CD4-positive, alpha-beta T cell treated with Interleukin-17A for 1 hour (primary cell): ENCODE measurements at places on chromosomes 3 and 15.

DNA sequence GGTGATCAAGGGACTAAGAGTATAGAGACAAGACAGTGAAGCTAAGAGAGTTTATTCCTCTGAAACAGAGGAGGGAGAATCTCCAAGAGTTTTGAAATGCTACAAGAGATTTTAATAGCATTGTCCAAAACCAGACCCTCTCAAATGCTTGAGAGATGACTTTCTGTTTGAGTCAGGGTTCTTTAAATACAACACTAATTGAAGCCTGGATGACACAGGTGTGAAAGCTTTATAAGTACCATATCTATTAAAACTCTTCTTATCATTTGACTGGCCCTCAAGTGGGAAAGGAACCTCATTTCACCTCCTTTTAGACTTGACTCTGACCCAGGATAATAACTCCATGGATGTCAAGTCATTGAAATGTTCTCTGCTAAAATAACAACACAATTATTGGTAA, 5.6 kb downstream of the COL8A1 start:
- no peak for DNase-seq

DNA sequence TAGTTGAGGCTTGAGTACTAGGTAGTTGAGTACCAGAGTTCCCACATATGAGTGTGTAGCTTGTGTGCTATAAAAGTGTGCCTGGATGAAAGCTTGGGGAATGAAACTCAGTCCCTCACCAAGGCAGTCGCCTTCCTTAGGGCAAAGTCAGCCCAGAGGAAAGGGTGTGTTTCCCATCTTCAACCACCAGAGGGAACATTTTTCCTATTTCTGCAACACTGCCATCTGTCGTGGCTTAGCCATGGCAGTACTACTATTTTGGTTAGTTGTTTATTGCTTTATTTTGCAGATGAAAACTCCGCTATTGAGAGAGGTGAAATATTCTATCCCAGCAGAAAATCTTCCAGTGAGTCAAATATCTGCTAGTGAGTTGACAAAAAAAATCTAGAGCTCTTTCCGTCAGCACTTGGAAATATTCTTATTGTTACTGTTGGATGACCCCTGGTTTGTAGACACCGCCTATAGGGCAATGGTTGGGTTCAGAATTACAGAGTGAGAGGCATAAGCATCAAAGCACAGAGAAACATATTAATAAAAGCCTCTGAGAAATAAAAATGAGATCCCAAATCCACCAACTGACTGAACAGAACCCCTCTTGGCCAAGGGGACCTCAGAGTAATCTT, 239.9 kb downstream of the CPNE4 start:
- peak; percentile 41 for DNase-seq

GRCh38 chr3:39025222-39025970, 26.3 kb downstream of the SCN11A start:
- no peak for DNase-seq

- DNase-seq = no peak
These were observed 22.3 kb upstream of the BMF start for GRCh38 chr15:40130799-40131502.

DNA sequence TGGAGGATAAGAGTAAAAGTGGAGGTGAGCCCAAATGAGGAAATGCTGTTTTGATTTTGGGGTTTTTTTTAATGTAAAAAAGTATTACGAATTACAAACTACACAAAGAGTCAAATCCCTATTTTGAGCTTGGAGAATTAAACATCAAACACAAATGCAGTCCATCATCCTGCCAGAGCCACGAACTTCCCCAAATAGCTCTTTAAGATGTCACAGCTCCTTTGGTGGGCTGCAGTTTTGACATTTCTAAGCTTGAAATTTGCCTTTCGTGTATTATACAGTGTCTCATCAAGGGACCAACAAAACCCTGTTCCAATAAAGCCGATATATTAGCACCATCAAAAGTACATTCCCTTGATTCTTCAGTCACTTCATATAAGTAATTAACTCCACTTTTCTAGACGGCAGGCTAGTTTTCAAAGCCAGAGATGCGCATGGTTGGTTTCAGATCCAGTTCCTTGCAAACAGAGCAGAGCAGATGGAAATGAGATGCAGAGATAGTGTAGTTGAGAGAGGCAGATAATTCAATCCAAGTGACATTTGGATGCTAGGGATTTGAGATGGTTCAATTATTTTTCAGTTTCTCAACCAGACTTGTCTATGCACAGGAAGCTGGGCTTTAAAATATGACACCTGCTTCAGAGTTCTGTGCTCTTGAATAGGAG, 580.9 kb downstream of the EDEM1 start:
- no peak for DNase-seq

DNA sequence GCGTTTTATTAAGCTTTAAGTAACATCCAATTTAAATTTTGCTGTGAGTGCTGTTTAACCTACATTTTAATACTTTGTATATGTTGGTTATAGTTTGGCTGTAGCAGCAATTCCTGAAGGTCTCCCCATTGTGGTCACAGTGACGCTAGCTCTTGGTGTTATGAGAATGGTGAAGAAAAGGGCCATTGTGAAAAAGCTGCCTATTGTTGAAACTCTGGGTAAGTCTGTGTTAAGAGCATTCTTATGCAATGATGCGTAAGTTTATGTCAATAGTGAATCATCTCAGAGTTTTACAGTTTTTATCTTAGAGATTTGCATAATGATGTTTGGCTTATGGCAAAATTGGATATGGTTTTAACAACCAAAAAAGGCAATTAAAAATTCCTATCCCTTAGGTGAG, 62.7 kb downstream of the ASTE1 start:
- no peak for DNase-seq

DNA sequence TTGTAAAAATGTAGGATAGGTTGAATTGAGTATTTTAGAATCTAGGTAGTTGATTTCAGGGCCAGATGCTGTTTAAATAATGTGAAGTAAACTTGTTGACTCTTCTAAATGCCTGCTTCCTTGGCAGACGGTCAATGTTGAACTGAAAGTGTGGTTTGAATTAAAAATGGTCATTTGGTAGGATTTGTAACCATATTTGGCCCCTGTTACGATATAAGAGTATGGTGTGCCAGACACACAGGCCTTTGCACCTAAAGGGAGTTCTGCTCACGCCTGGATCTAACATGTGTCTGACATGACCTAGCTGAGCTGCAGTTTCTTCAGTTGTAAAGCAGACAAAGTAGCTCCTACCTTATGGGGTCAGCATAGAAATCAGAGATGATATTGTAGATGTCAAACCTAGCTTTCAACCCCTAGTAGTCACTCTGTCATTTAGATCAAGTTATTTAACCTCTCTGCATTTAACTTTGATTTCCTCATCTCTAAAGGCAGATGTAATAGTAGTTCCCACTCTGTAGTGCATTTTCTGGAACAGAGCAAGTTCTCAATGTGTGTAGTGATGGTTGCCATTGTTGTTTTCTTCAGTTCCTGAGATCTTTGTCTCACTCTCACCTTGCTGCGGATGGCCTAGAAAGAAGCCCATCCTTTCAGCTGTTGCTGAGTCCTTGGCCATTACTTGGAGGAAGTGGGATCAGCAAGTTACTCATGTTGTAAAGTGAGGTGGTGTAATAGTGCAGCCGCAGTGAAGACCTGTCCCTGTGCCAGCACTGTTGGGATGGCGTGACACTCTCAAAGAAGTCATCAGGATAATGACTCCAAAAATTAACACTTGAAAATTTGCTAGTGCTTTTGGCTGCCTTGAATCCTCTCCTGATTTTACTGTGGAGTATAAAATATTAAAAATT, 90.2 kb downstream of the GHSR start:
- no peak for DNase-seq

GRCh38 chr3:156964577-156964976, 138.4 kb downstream of the LEKR1 start:
- DNase-seq = no peak

GRCh38 chr3:139764936-139765335, 87.2 kb upstream of the NMNAT3 start:
- DNase-seq = no peak

DNA sequence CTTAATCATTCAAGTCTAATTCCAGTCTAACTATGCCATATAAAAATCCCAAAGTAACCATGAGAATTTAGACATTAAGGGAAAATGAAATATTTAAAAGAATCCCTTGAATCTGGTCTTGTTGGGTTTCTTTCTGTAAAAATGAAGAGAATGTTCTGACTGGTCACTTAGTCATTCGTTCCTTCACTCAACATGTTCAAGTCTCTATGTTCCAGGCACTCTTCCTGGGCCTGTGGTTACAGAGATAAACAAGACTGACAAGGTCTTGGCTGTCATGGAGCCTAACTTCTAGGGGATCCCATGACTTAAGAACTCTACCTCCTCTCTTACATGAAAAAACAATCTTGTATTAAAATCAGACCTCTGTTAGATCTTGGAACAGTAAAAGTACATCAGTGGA, 638.6 kb upstream of the TBL1XR1 start:
- DNase-seq = no peak

- DNase-seq = peak; percentile 12
These were observed 181.1 kb downstream of the MYRIP start for GRCh38 chr3:39990532-39990931.

- no peak for DNase-seq
These were observed 159.9 kb upstream of the SLC2A2 start for GRCh38 chr3:171186383-171186782.

- DNase-seq = no peak
These were observed 22.7 kb upstream of the EPHB3 start for GRCh38 chr3:184538666-184539431.

- no peak for DNase-seq
These were observed 76.3 kb upstream of the EPHB3 start for GRCh38 chr3:184485241-184485640.

DNA sequence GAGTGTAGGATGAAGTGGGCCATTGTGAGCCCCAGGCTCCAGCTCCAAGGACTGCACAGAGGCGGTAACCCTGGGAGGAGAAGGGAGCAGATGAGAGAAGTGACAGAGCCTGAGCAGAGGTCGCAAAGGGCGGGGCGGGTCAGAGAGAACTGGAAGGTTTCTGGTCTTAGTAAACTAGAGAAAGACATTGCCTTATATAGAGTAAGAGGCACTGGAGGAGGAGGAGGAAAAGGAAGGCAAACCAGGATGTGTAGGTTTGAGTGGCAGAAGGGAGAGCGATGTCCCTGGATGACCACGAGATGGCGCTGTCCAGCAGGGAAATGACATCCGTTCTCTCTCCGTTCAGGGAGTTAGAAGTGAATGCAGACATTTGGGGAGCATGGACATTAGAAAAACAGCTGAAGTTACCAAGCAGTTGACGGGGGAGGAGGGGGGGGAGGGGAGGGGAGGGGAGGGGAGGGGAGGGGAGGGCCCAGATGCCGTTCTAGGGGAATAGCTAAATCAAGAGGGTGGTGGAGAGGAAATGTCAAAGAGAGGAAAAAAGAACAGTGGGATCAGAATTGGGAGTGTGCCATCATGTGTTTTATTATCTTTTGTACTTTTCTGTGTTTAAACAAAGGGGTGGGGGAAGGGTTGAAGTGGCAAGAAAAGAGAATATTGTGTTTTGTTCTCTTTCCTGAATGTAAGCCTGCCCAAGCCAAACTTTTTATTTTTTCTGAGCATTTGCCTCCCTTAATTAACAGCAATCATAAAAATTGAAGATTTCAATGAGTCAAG, 48.8 kb downstream of the STARD5 start:
- DNase-seq = peak; percentile 86

- no peak for DNase-seq
These were observed 482.5 kb downstream of the FOXP1 start for GRCh38 chr3:71101014-71101413.

- no peak for DNase-seq
These were observed 185.4 kb downstream of the SUCNR1 start for GRCh38 chr3:152058856-152059255.

DNA sequence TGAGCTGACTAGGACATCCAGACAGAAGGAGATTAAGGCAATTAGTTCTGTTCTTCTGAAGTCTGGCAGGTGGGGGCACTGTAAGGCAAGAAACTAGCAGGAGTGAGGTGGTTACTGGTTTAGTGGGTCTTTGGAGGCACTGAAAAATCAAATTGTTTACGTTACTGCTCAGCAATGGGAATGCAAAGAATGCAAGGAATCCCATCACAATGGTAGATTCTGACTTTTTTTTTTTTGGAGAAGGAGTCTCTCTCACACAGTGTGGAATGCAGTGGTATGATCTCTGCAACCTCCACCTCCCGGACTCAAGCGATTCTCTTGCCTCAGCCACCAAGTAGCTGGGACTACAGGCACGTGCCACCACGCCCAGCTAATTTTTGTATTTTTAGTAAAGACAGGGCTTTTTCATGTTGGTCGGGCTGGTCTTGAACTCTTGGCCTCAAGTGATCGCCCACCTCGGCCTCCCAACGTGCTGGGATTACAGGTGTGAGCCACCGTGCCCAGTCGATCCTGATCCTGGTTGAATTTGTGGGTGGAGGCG, 16.4 kb downstream of the FAM107A start:
- DNase-seq = no peak

DNA sequence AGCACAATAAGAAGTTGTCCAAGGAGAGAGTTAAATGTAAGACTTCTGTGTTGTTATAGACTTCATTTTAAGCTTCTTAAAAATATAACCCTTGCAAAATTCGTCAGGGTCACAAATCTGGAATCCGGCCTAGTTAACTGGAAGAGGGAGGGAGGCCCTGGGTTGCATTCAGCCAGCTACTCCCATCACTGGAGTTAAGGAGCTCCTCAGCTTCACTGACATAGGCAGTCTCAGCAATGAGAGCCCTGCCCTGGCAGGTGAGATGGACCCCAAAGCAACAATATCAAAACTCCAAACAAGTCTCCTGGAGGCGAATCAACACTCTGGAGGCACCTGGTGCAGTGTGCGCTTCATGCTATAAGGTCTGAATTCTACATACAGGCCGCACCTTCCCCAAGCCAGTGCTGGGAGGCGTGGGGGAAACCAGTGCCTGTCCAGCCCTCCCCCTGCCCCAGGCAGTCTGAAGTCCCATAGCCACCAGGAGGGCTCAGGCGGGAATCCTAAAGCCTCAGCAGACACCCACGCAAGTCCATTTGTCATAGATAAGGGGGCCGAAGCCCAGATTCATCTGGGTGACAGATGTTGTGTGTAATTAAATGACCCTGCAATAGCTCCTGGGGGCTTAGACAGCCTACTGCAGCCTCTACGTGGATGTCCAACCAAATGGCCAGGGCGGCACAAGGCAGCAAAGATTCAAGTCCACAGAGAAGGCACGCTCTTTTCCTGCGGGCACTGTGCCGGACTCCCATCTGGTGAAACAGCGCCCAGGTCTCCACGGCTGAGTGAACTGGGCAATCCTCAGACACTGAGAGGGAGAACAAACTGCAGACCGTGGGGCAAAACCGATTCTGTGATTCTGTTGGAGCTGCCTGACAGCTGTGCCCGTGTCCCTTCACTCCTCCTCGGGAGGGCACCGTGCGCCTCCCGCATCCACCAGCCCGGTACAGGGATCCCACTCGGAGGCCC, 64.9 kb downstream of the ATP10A start:
- no peak for DNase-seq

DNA sequence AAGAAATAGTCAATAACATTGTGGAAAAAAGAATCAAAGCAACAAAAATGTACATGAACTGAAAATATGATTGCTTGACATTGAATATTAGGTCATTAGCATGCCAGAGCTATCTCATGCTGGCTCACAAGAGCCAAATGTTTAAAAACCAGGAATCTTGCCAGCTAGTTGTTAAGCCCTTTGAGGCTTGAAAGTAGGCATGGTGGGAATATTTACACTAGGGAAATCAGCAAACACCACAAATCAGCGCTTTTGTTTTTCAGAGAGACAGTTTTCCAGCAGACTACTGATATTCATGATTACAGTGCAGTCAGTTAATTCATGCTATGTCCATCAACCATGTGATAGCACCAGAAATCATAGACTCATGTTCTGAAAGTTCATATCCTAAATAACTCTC, 144.8 kb downstream of the ARPP21 start:
- no peak for DNase-seq

GRCh38 chr3:105158286-105158685, 208.4 kb upstream of the ALCAM start:
- no peak for DNase-seq

GRCh38 chr3:128591738-128592426, 58.7 kb downstream of the RPN1 start:
- no peak for DNase-seq

GRCh38 chr15:41810651-41811431, 17.1 kb upstream of the JMJD7 start:
- DNase-seq = no peak
